ENCODE measurements at places on chromosomes 1 and 21.

DNA sequence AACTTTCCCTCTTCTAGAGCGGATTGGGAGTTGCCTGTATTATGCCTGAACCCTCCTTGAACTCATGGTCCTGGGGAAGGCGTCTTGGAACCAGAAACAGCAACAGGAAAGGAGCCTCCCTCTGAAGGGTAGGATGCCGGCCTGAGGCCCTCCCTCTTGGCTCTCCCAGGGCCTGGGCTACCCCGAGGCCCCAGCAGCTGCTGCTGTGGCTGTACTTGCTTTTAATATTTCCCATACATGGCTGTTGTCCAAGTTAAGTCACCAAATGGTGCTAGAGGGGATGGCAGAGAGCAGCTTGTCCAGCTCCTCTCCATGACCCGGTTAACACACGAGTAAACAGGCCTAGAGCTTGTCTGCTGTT, 10.5 kb downstream of the CHRNB2 start:
- DNase-seq = no peak

DNA sequence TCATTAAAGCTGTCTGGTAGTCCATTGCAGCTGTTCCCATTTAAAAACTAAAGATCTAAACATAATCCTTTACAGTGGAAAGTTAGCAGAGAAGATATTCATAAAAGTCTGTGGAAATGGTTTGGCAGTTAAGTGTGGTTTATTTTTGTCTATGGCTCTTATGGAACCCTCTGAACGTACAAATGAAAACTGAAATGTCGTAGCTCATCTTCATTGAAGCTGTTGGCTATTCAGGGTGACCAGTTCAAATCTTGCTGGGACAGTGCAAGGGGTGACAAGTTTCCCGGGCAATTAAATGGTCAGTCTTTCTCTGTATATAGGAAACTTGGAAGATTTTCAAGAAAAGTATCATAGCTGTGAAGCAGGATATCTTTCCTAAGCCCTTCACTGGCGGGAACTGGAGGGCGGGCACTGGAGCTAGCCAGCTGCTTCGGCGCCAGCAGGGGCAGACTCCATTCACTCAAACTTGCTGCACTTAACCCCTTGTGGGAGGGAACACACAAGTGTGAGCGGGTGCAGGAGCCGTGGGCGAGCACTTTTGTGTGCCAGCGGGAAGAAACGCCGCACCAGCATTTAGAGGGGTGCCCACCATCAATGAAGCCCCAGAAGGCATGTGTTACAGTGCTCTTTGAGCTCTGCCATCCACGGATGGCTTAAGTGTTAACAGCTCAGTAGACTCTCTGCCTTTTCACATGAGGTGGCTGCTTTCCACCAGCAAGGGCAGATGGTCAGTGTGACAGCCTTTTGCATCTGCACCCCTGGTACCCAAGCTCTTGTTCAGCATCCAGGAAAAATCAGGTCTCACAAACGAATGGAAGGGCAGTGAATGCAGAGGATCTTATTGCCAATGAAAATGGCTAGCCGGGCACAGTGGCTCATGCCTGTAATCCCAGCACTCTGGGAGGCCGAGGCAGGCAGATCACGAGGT, 232.1 kb upstream of the KAZN start:
- no peak for DNase-seq

DNA sequence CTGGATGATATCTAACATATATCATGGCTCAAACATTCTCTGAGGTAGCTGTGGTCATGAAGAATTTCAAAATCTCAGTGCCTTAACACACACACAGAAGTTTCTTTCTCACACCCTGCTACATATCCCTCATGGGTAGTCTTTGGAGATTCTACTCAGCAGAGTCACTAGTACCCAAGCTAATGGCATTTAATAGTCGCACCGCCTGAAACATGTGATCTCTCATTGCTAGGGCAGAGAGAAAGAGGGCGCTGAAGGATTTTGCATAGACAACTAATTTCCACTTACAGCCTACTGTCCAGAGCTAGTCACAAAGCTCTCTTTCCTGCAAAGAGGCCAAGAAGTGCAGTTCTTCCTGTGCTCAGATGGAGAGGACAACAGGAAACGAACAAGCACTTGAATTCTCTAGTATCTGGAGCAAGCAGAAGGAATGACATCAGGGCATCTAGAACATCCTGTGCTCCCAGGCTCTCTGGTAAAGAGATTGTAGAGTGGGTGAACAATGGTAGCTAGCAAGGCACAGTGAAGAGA, 183.4 kb upstream of the PTBP2 start:
- peak; percentile 31 for DNase-seq

- DNase-seq = no peak
Observed at GRCh38 chr1:26750428-26750827, 37.3 kb upstream of the PIGV start.

DNA sequence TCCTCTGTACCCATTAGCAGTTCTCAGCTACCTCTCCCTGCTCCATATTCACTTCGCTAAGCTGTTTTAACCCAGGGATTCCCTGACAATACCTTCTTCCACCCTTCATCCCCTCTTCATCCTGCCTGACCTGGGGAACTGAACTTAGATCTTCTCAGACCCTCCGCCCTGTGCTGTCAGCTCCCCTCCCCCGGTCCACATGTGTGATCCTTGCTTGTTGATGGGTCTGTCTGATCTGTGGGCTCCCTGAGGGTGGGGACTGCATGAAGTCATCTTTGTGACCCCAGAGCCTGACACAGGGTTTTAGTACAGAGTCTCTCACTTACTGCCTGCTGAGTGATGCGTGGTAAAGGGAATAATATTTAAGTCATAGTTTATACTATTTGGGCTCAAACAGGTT, 11.8 kb downstream of the CHAF1B start:
- no peak for DNase-seq

DNA sequence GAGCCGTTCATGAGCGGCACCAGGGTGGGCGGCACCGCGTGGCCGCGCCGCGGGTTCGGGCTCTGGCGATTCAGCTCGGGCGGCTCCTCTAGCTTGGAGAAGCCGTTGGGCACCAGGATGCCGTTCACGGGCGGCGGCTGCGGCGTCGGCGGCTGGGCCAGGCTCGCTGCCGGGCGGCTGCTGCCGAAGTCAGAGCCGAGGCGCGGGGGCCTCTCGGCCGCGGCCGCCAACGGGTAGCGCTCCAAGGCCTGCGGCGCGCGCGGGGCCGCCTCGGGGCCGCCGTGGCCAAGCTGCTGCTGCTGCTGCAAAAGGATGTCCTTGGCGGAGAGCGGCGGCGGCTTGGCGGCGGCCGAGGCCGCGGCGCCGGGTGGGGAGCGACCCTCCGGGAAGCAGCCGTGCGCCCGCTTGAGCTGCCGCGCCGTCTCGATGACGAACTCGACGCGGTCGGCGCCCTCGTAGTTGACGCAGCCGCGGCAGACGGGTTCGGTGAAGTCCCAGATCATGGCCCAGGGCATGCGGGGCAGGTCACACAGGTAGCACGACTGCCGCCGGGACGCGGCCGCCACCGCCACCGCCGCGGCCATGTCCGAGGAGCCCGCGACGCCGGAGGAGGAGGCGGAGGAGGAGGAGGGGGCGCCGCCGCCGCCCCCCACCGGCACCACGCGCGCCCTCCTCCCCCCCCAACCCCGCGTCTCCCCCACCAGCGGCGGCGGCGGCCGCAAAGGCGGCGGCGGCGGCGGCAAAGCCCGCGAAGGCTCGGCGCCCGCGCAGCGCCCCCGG, 877 bp downstream of the IRF2BP2 start:
- DNase-seq = peak; percentile 49

- DNase-seq = no peak
Observed at GRCh38 chr1:35576061-35576765, 3.1 kb downstream of the TFAP2E start.

DNA sequence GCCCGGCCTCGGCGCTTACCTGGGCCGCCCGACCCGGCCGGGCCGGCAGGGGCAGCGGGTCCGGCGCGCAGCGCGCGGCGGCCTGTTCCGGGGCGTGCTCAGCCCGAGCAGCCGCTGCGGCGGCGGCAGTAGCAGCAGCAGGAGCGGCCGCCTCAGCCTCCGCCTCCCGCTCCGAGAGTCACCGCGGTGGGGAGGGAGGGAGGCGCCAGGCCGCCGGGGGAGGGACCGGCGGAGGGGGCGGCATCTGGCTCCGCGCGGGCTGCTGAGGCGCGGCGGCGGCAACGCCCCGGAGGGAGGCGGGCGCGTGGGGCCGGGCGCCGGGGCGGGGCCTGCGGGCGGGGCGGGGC, at the start of gene CTNNBIP1:
Gene CTNNBIP1 (minus strand): TSS at position 194 of the 347 bp plus-strand sequence. CDS start 38,205 bp downstream, outside the sequence.
- DNase-seq = no peak

DNA sequence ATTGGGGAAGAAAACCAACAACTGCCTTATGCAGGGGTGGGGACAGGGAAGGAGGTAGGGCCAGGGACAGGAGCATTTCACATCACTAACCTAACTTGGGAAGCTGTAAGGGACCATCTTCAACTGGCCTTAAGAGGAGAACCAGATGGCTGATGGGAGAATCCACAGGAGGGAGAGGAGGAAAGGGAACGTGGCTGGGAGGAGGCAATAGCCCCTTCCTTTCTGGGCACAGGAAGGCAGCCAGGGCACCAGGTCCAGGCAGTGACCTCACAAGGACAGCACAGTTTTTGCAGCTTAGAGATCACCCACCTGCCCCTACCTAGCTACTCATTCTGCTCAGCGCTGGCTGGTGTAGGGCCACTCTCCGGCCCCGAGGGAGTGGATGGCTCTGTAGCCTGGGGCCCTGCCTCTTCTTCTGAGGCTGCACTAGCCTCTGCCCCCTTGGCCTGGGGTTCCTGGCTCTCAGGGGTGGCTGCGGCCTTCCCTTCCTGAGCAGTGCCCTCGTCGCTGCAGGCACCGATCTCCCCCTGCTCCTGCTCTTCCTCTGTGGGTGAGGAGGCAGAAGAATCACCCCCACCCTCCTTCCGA, 1.7 kb downstream of the MARCKSL1 start:
- no peak for DNase-seq

DNA sequence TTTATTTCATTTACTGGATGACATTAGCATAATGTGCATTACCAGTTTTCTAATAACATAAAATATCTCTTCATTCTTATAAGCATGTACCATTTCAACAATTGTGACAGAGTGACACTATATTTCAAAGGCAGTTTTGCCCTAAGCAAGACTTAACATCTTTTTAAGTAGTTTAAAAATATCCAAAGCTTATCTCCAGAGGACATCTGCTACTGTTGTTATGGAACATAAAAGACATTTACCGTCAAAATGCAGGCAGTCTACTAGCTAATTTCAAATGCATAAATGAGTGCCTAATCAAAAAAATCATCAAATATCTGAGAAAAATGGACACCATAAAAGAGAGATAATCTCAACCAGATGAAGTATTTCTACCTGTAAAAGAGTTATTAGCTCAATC, 782.4 kb upstream of the BRINP3 start:
- DNase-seq = no peak

DNA sequence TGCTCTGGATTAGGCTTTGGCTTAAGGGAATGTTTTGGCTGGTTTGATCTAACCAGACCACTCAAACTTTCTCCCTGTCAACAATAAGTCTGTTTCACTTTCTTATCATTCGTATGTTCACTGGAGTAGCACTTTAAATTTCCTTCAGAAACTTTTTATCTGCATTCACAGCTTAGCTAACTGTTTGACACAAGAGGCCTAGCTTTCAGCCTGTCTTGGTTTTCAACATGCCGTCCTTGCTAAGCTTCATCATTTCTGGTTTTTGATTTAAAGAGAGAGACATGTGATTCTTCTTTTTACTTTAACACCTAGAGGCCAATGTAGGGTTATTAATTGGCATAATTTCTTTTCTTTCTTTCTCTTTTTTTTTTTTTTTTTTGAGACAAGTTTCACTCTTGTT, 14.9 kb upstream of the CYB5R1 start:
- DNase-seq = no peak

DNA sequence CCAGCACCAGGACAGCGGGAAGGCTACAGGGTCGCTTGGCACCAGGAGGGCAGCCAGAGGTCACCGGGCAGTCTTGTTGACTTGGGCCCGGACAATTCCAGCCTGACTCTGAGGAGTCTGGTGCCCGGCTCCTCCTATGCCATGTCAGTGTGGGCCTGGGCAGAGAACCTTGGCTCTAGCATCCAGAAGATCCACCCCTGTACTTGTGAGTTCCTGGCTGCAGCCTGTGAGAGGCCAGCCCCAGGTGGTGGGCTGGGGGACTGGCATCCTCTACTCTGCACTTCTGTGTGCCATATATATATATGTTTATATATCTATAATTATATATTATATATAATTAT, 11.6 kb upstream of the PTPN7 start:
- no peak for DNase-seq

DNA sequence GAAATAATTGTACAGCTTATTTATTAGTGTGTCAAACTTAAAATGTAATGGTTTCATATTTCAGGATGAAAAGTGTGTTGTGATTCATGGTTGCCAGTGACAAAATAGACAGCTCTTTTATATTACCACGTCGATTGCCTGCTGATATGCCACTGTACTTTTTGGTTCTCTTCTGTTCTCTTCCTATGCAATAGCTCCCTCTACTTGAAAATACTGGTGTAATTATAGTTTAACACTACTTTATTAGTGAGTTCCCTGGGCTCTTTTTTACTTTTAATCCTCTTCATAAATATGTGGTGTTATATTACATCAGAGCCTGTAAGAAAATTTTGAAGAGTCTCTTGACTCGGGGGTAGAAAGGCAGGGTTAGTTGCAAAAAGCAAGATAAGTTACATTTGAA, 111.3 kb downstream of the PATJ start:
- DNase-seq = peak; percentile 30

DNA sequence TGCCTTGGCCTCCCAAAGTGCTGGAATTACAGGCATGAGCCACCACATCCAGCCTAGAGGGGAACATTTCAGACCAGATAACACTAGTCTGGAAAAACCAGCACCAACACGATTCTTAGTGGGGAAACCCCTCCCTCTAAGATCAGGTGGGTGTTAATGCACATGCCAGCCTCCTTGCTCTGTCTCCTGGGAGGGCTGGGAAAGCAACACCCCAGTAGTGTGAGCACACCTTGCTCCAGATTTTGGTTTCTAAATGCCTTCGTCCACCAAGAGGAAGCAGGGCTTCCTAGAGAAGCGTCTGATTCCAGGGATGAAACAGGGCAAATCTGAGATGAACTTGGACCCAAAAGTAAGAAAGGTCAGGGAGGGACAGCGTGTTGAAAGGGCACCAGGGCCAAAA, 2.2 kb upstream of the KRTAP10-4 start:
- no peak for DNase-seq

- DNase-seq = no peak
Observed at GRCh38 chr1:30295674-30296073, 427.7 kb downstream of the MATN1 start.

- DNase-seq = no peak
Observed at GRCh38 chr1:93056214-93056613, 22.9 kb upstream of the MTF2 start.

DNA sequence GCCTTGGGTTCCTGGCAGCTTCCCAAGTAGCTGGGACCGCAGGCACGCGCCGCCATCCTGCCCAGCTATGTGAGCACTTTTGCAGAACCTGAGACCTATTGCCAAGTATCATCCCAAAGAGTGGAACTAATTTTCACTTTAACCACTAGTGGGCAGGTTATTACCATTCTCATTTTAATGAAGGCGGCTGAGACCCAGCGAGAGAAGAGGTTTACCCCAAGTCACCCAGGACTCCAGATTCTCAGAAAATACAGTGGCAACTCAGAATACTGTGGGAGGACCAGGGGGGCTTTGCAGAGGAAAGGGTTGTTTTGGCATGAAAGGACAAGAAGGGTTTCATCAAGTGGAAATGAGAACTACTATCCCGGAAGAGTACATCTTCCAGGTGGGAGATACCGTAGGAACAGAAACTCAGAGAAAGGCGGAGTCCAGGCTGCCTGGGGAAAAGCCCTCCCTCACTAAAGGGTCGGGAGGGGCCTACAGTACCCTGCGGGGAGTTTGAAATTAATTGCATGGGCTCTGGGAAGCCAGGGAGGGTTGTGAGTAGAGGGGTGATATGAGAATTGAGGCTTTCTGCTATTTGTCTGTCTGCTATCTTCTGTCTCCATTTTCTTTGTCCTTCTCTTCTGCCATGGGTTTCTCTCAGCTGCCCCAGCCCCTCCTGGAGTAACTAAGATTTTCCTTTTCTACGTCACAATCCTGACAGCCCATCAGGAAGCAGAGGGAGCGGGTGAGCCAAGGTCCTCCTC, 7.2 kb upstream of the SEMA4A start:
- DNase-seq = peak; percentile 93
